ENCODE measurements at places on chromosomes 4 and X.

DNA sequence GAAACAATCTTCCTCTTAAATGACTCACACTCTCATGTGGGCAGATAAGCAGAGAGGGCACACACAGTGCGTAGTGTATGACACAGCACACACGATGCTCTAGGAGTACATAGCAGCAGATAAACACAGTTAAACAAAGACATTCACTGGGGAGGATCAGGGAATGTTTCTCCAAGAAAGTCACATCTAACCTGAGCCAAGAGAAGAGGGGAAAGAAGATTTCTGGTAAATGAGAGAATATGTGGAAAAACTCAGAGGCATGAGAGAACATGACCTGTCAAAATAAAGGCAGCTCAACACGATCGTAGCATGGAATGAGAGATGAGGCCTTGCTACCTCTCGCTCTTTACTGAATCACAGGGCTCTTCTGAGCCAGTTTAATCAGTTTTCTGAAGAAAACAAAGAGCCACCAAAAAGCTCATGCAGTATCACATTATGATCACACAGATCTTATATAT lies 251.0 kb downstream of the ANK2 start:
- no peak for DNase-seq

DNA sequence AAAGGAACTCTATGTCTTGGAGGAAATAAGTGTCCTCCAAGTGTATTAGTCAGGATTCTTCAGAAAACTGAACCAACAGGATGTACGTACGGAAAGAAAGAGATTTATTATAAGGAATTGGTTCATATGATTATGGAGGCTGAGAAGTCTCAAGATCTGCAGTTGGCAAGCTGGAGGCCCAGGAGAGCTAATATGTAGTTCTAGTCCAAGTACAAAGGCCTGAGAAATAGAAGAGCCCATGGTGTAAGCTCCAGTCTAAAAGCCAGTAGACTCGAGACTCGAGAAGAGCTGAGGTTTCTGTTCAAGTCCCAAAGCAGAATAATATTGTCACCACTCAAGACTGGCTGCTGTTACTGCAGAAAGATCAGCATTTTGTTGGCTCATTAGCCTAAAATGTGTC lies 65.3 kb upstream of the EFNB1 start:
- DNase-seq = no peak

DNA sequence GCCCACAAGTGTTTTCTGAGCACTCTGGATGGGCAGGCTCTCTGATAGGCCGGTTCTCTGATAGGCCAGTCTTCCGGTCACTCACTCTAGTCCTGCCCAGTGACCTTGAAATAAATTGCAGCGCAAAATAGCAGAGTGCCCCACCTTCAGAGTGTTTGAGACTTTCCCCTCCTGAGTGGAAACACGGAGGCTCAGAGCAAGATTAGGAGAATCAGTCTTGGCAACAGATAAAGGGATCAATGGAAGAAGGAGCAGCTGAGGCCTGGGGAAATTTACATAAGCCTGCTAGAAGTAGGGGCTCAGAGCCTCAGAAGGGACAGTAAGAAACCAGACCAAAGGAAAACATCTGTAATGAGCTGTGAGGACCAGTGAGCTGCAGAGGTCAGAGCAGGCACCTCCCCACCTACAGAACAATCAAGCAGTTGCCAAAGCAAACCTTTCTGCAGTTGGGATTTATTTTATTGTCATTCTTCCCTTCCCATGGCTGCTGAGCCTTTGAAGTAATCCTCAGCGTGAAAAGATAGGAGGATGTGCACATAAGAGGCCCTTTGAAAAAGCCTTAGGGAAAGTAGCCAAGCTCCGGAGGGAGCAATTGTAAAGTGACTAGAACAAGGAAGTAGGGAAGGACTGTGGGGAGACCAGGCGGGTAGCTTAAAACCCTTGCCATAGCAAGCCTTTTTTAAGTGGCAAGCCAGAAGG lies 89.1 kb upstream of the TSPAN5 start:
- no peak for DNase-seq

- no peak for DNase-seq
Observed at GRCh38 chrX:9997524-9997923, 30.4 kb downstream of the CLDN34 start.

DNA sequence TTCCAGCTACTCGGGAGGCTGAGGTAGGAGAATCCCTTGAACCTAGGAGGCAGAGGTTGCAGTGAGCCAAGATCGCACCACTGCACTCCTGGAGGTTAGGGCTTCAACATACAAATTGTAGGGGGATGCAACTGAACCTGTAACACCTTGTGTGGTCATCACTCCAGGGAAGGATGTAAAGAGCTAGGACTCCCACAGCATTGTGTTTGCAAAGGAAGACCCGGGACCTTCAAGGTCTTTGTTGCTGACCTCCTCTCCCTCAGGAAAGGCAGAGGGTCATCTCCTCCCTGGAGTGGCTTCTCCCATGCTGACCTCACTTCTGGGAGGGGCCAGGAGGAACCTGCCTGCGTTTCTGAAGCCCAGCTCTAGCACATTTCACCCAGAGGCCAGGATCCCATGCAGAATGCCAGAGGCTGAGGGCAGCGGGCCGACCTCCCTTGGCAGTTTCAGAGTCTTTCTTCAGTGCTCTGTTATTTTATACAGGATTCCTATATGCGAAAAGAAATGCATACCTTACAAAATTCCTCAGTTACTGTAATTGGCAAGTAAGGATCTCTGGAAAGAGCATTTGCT lies 80.2 kb downstream of the HTRA3 start:
- DNase-seq = no peak

GRCh38 chr4:3673716-3674478 lies 92.3 kb upstream of the ADRA2C start:
- no peak for DNase-seq

Data from NCI-H1092 treated with DMSO at 0.1 percent for 48 hours (cell line).